ENCODE measurements at places on chromosomes 2 and 18.

- DNase-seq: no peak
Measured at GRCh38 chr2:160695402-160696086, 201.9 kb upstream of the RBMS1 start.

- DNase-seq: no peak
Measured at GRCh38 chr2:224722250-224722649, 6.1 kb upstream of the CCDC195 start.

DNA sequence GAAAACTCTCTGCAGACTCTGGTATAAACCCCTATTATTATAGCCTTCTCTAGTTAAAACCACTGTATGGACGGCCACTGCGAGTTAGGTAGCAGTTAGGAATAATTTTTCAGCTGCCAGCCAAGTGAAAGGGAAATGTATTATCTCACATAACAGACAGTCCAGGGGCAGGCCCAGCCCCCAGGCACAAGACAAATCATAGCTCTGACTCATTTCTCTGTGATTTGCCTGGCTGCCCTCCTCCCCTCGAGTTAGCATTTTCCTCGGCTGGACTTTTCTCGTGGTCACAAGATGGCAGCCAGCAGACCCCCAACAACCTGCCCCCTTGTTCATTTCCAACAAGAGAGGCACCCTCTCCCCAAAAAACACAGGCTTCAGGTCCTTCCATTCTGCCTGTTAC is 10.5 kb downstream of the VIT start:
- no peak for DNase-seq

DNA sequence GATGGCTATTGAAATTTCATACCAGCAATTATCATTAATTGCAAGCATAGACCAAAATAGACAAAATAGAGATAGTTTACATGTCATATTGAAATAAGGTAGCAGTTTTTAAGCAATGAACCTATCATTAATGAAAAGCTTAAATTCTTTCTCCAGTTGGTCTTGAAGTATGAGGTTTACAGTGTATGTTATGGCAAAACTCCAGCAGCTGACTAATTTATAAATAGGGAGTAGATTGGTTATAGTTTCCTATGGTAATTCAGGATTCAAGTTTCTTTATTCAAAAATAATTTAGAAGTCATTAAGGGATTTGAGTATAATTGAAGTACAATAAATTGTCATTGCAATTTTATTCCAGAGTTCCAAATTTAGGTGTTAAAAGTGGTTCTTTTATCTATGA is 69.6 kb upstream of the COL5A2 start:
- no peak for DNase-seq

DNA sequence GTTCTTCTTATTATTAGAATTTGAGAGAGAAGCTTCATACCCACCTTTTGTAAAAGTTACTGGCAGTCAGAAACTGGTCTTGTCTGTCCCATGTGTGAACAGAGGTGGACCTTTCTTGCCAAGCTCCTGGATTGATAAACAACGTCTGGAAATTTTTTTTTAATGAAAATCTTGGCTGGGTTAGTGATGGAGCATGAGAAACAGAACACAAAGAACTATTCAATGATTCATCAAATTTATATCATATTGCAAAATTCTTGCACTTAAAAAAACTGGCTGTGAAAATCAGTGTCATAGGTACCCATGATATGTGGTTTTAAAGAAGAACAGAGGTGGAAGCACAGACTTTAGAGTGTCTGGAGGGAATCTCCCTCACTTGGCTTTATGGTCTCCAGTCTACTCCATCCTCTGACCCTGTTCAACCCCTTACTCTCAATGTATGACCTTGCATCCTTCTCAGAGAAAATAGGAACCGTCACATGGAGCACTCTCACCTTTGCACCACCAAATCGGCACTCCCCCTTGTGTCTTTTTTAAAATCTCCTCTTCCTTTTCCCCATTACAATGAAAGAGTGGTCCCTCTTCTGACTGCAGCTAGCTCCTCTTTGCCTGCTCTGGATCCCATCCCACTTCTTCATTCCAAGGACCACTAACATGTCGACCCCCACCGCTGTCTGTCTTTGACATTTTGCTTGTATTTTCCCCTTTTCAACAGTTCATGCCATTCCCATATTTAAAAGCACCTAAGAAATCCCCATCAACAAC is 58.2 kb downstream of the COPS8 start:
- no peak for DNase-seq

DNA sequence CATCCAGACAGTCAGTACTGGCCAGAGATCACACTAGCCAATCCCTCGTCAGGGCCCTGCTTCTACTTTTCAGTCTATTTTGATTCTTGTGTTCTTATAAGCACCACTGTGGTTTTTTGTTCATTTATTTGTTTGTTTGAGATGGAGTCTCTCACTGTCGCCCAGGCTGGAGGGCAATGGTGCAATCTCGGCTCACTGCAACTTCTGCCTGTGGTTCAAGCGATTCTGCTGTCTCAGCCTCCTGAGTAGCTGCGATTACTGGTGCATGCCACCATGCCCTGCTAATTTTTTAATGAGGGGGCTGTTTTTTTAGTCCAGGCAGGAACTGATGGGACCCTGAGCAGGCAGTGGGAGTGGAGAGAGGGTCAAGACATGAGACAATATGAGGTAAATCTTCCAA is 64.9 kb upstream of the KIF5C start:
- DNase-seq: no peak

- DNase-seq: no peak
Measured at GRCh38 chr2:166239548-166239947, 111.7 kb upstream of the SCN1A start.

- DNase-seq: no peak
Measured at GRCh38 chr2:230326453-230327417, at the start of gene SP140L. SP140L (plus strand) TSS chr2:230327193; CDS start chr2:230327270, 77 bp downstream.

- DNase-seq: no peak
Measured at GRCh38 chr2:98252038-98252773, 94.0 kb upstream of the CNGA3 start.

DNA sequence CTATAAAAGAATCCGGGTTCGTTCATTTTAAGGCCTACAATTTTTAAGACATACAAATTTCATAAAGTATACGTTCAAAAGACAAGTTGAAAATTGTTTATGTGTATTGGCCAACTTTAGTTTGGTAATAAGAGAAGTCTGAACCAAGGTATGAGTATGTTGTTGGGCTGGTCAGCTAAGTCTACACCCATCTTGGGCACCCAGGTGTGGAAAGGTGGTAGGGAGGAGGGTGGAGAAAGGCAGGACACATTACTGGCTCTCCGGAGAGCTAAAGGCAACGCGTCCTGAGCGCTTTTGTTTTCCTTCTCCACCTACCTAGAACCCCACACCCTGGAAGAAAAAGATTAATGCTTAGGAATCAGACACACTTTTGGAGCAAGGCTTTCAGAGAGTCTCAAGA is 899 bp upstream of the PELI1 start:
- no peak for DNase-seq

All from H9 (cell line).